ENCODE measurements at places on chromosomes 4 and X.

GRCh38 chr4:107128116-107128515 lies 92.0 kb upstream of the DKK2 start:
- no peak for DNase-seq

DNA sequence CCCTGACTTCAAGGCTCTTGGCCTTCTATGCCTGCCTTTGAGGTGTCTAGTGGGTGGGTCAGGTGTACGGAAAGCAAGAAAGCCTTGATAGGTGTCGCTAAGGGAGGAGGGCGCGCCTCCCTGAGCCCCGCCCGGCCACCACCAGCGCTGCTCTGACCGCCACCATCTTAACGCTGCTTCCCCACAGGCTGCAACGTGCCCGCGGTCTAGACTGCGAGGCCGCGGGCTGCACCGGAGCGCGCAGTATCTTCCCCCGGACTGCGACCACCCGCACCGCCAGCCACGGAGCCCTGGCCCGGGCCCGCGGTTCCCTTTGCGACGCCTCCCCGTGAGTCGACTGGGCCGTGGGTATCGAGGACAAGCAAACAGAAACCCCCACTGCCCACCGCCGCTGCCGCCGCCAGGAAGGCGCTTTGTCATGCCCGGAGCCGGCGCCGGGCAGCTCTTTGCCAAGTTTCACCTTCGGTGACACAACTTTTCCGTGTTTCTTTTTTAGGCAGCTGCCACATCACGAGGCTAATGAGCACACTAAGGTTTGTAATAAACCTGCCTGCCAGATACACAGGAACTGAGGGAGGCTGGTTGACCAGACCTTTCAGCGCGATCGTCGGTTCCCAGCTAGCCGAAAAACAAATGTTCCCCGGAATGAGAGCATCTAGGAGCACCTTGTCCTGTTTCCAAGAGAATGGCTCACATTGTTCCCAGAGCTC lies 335.8 kb upstream of the F9 start:
- DNase-seq: no peak

DNA sequence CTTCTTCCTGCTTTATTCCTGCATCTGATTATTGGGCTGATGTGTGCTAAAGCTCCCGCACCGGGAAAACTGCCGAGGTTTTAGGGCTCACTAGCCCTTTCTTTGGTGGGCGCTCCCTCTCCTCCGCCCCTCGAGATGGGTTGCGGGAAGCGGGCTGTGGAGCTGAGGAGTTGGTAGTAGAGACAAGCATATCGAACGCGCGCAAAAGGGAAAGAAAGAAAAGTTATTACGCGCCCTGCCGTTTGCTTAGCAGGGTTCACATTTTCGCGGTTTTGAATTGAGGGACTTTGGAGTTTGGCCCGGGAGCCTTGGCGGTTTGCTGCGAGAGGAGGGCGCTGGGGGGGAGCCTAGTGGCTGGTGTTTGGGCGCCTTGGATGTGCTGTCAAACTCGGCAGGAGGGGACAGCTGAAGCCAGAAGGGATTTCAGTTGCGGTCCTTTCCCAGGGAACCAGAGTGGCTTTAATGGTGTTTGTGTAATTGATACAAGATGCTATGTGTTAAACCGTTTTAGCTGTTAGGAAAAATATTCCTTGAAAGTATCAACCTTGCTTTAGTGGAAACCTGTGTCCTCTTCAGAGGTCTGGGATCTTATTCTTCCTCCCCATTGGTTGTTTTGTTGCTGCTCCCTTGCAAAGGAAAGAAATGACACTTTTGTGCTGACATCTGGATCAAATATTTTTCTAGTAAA lies 1.1 kb downstream of the GAB1 start:
- DNase-seq: no peak

GRCh38 chrX:7330556-7330955 lies 182.6 kb upstream of the PUDP start:
- DNase-seq: no peak

- DNase-seq: no peak
Observed at GRCh38 chrX:29728639-29729038, 486.7 kb upstream of the MAGEB2 start.

- no peak for DNase-seq
Observed at GRCh38 chr4:24657768-24658617, 73.6 kb upstream of the DHX15 start.

All from activated CD8-positive, alpha-beta memory T cell treated with anti-CD3 and anti-CD28 coated beads for 48 hours (primary cell).